HEK293T (cell line): ENCODE measurements at places on chromosomes 2 and 18.
A peak's percentile ranks its signal among the peaks of the same experiment; 100 is the strongest.

DNA sequence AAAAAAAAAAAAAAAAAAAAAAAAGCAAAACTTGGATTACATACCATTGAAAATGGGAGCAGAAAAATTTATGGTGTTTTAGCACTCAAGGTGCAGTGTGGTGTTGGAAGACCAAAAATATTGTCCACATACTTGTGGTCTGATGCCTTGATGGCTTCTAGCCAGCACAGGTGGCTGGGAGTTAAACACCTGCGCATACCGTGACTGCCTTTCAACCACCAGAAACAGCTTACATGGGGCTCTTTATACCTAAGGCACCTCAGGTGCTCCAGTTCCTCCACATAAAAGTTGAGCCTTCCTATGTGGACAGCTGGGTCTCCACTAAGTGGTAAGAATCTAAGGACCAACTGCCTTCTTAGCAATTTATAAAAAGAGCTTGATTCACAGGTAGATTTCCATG lies 802.6 kb upstream of the CELF4 start:
- no peak for DNase-seq

GRCh38 chr18:13635046-13635445 lies 91.3 kb downstream of the FAM210A start:
- no peak for DNase-seq

- no peak for DNase-seq
Observed at GRCh38 chr2:231351648-231352047, 43.9 kb upstream of the B3GNT7 start.

DNA sequence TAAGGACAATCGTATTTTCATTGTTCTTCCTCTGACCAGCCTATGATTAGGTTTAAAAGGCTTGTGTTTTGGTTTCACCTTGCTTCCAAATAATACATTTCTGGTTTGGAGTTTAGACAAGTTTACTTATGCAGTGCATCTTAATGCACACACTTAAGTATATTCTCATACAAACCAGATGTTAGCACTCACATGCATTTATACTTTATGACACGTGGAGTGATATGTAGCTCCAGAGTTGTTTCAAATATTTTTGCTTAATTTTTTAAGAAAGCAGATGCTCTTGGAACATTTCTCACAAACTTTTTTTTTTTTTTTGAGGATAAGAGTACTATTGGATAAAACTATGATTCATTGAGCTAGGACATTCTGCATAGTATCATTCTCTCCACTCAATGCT lies 109.9 kb downstream of the PDE1A start:
- DNase-seq: no peak

DNA sequence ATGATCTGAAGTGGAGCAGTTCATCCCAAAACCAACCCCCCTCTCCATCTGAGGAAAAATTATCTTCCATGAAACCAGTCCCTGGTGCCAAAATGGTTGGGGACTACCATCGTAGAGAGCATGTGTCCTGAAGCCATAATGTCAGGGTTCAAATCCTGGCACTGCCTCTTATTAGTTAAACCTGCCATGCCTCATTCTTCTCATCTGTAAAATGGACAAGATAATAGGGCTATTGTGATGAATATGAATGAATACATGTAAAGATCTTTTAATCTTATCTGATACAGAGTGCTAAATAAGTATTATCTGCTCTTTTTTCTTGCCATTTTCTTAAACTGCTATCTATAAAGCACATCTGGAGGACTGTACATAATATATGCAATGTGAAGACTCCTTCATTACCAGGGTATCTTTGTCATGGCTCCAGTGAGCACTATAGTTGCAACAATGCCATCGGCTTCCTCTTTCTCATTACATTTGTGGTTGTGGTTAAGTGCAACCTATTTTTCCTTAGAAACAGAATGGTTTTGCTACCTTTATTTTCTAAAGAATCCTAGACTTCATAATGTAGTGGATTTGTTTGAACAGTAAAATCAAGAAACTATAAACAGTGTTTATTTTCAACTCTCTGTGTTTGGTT lies 27.0 kb downstream of the MFSD6 start:
- DNase-seq: no peak

GRCh38 chr2:147482111-147482895 lies 362.5 kb upstream of the ACVR2A start:
- no peak for DNase-seq

DNA sequence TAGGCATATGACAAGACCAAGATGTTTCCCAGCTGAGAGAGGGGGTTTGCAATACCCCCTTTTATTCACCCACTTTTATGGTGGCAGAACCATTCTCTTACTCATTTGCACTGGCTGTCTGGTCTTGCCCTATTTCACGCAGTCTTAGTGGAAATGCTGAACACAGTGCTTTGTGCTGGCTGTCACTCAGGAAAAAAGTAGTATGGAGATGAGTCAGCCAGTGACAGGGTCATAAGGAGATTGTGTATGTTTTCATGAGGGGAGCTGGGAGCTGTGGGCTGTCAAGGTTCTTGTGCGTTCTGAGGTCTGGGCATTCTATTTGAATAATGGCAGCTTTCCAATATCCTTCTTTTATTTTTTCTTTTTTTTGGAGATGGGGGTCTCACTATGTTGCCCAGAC lies 10.9 kb upstream of the CNRIP1 start:
- no peak for DNase-seq

DNA sequence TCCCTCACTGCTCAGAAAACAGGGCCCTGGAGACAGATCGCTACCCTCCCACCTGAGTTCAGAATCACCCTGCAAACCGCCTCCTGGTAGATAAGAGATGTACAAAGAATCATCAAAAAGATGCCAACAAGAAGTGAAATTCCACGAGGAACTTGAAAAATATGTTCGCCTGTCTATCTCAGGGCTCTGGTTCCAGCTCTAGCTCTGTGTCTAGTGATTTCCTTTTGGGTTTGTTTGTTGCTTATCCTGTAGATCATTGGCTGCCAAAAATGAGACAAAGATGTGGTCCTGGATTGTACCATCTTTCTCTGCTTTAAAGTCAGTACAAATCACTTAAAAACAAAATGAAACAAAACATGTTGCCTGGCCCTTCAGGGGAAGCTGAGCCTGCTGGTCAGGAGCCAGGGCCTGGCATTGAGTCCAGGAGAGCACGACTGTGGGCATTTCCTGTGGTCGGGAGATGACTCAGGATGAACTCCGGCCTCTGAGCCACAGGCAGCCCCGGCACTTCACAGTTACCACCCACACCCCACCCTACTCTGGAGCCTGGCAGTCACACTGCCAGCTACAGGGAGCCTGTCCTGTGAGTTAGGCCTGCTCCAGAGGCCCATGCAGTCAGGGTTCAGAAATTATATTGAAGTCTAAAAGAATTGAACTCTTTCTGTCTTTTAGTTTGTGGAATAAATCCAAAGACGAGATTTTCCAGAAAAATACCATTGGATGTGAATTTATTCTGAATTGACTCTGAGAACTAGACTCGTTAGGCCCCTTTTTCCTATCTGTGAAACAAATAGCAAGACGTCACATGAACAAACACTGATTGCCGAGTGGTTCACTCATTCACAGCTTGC lies 8.0 kb upstream of the ITGB6 start:
- no peak for DNase-seq

DNA sequence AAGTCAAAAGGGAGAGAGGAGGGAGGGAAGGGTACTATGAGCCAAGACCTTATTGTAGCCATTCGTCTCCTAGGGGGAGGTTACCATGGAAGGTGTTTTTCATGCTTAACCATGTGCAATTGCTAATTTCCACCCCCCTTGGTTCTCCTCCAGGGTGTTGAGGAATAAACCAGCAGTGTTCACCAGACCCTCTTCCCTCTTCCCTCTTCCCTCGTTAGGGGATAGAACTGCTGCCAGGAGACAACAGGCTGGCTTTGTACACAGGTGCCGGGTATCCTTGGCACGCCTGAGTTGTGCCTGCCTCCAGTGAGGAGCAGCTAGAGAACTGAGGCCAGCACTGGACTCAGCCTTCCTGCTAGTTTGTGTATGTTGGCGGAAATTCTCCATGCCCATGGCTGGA lies 41.1 kb upstream of the ARL5A start:
- DNase-seq: no peak

DNA sequence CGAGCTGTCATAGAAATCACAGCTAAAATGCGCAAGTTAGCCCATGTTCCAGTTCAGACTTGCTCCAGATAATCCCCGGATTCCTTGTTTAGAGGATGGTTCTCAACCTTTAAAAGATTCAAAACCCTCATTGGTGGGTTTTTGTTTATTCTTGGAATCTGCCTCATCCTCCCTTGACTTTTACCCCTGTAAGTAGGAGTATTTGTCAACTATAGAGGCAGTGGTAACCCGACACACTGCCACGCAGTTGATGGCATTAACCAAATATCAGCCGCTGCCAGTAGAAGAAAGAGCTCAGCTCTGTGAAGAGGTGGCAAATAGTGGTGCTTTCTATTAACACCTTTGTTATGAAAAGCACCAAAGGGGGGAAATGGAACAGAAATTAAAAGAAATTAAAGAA lies 40.4 kb upstream of the SELENOI start:
- no peak for DNase-seq

DNA sequence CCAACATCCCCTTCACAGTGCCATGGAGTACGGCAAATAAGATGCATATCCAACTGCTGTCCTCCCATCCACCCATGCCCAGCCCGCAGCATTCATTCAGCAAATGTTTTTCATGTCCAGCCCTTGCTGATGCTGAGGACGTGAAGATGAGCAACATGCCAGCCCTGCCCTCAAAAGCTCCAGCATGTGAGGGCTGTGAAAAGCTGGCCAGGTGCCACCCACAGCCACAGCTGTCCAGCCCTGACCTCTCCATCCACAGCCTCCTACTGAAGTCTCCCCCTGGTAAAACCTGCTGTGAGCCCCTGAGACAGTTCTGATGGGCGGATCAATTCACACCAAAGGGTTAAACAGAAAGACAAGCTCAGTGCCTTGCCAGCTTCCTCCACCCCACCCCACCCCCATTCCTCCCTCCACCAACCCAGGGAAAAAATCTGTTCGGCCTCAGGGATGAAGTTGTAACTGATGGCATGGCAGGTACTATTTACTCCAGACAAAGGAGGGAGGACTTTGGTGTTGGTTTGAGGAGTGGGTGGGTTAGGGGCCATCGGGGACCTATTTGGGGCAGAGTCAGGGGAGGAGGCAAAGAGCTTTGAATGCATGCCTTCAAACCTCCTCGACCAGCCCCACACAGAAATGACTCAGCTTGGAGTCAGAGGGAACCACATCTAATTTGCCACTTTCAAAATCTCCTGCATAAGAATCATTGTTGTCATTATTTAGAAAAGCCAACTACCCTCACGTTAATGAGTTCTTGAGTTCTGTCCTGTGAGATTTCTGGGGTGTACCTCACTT lies 4.3 kb downstream of the ZBTB7C start:
- DNase-seq: no peak

GRCh38 chr18:74476140-74476539 lies 19.0 kb upstream of the DIPK1C start:
- DNase-seq: peak; percentile 65

DNA sequence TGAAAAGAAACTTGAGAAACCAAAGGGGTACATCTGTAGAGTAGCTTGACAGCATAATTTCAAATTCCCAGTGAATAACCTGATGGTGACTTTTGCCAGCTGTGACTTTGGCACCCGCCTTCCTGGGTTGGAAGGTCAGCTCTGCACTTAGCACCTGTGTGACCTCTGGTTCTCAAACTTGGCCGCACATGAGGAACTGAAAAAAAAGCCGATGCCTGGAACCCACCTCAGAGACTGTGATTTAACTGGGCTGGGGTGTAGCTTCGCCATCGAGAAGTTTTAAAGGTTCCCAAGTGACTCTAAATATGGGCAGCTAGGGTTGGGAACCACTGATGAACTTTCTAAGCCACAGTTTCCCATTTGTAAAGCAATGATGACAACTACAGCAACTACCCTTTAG lies 6.5 kb downstream of the EFEMP1 start:
- no peak for DNase-seq

DNA sequence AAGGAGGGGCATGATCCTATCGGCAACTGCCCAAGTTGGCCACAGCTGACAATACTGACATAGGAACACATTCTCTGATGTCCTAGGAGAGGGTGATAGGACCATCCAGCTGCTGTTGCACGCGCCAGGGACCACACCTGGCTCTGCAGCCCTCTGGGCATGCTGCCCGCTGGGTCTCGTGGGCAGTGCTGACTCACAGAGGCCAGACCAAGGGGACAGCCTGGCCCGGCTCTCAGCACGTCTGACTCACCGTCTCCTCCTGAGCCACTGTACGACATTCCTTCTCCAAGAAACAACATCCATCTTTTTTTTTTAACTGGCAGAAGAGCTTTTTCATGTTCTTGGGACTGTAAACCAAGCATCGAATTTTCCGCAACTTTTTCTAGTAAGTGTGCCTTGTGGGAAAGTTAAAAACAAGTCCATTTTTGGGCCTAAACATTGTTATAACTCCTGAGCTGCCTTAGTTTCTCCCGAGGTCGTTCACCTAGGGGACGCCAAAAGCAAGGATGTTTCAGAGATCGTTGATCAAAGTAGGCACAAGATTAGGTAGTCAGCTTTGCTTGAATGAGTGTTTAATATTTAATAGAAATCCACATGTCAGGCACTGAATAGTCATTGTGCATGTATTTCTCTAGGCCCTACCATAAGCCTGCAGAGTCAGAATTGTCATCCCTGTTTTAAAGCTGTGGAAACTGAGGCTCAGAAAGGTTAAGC lies 100.3 kb downstream of the TTC32 start:
- DNase-seq: no peak

- DNase-seq: peak; percentile 87
Observed at GRCh38 chr2:99559075-99559662, 69.4 kb upstream of the REV1 start.

DNA sequence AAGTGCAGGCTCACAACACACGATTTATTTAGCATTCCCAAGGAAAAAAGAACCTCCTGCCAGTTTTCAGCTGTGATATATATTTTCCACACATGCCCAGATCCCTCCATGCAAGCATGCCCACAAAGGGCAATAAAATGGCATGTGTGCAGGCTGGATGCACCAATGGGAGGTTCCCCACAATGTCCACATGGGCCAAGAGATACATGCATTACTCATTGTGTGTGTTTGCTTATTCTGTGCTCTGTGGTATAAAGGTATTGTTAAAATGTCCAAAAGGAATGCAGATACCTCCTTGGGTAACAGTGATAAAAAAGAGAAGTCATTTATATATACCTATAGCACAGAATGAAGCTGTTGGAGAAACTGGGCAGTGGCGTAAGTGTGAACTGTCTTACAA lies 207.4 kb downstream of the FHOD3 start:
- DNase-seq: no peak

- DNase-seq: no peak
Observed at GRCh38 chr2:118905206-118905605, 36.8 kb upstream of the MARCO start.

DNA sequence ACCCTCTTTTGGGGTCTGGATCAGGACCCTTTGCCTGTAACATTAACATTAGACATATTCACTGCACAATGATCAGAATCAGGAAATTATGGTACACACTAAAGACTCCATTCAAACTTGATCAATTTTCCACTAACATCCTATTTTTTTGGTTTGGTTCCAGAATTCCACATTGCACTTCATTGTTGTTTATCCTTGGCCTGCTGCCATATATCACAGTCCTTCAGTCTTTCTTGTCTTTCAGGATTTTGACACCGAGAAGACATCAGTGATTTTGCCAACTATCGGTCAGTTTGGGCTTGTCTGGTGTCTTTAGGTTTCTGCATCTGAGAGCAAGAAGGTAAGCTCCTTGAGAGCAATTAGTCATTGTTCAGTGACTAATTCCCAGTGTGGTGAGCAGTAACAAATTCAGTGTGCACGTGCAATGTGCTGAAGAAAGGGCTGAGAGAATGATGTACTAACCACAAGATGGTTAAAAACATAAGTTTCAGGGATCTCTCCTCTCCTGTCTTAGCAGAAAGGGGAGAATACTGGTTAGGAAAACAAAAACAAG lies 23.5 kb downstream of the MARCHF4 start:
- no peak for DNase-seq

GRCh38 chr2:130337735-130338325 lies 4.9 kb upstream of the IMP4 start:
- DNase-seq: no peak

- DNase-seq: no peak
Observed at GRCh38 chr2:176680916-176681516, 411.8 kb downstream of the MTX2 start.
